ENCODE measurements at places on chromosomes 1 and 21. TPM values are rescaled to one million over a fixed set of nuclear protein-coding genes. Genes with fewer than 3 reads are reported as not detected.

The SEMA6C gene
- total RNA-seq: 1.4 TPM

The SPATA45 gene
- not detected for total RNA-seq

The HRNR gene
- total RNA-seq: not detected

The CELA2A gene
- total RNA-seq: 0.90 TPM

The MAP3K21 gene
- 0.21 TPM for total RNA-seq

The VWA5B1 gene
- total RNA-seq: not detected

The ELF3 gene
- total RNA-seq: 1.1 TPM

The TPTE gene
- total RNA-seq: not detected

The PRDM2 gene
- 45.1 TPM for total RNA-seq

The IL19 gene
- total RNA-seq: not detected

- no peak overlapping the region for H3K27ac ChIP-seq
- H3K27me3 ChIP-seq: no peaks in the 10 kb centered on the region
- no peak for DNase-seq
- H3K36me3 ChIP-seq: no peaks in the 10 kb centered on the region
- H3K4me3 ChIP-seq: no peak overlapping the region
These were observed 18.6 kb upstream of the LRIF1 start for GRCh38 chr1:110982320-110982719.

DNA sequence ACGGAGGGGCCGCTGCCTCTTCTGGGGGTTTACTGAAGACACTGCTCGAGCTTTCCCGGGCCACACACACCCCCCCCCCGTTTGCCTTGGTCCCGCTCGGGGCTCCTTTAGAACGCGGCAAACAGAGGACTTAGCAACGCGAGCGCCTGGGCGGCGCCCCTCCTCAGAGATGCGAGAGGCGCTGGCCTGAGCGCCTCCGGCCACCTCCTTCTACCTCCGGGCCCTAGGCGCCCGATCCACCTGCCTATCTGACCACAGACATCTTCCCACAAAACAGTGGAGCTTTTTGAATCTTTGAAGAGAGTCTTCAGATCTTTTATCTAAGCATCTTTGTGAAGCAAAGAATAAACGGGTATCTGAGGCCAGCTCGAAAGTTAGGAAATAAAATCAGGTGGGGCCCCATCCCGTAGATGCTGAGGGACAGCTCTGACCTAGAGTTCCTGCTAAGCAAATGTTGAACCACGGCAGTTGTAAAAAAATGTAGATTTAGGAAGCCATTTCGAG is 436 bp upstream of the TTLL7 start:
- DNase-seq: no peak
- H3K36me3 ChIP-seq: no peaks in the 10 kb centered on the region
- H3K4me3 ChIP-seq: peak overlapping the region; percentile 69
- no peaks in the 10 kb centered on the region for H3K4me1 ChIP-seq
- no peak overlapping the region for H3K27ac ChIP-seq
- H3K27me3 ChIP-seq: no peaks in the 10 kb centered on the region

DNA sequence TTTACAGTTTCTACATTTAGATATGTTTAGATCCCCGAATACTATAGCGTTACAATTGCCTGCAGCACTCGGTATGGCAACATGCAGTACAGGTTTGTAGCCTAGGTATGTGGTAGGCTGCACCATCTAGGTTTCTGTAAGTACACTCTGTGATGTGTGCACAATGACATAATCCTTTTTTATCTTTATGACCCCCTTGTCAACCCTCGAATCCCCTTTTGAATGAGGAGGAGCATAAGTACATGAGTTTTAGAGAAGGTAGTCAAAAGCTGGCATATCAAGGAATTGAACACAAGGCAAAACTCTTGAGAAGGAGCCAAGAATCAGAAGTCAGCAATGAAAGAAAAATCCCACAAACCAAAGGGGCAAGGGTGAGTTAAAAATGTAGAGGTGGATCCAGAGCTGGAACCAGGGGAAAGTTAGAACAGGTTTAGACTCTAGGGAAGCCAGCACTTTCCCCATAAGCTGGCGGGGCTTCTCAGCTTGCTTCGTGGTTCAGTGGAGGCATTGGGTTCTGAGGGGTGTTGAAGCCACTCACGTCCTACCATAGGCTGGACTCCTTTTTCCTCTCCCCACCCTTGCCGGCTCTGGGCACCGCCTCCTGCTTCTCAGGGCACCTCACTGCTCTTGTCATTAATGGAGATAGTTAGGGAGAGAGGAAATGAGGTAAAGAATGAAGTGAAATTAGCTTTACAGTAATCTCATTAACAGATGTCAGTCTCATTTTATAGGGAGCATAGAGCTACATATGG is 31.3 kb downstream of the OLFML3 start:
- H3K36me3 ChIP-seq: no peaks in the 10 kb centered on the region
- DNase-seq: no peak
- H3K27me3 ChIP-seq: no peaks in the 10 kb centered on the region

GRCh38 chr1:27941671-27942540 is 7.1 kb downstream of the SMPDL3B start:
- no peaks in the 10 kb centered on the region for H3K27me3 ChIP-seq
- no peak overlapping the region for H3K27ac ChIP-seq
- H3K4me1 ChIP-seq: no peaks in the 10 kb centered on the region
- H3K4me3 ChIP-seq: no peak overlapping the region
- no peaks in the 10 kb centered on the region for H3K36me3 ChIP-seq
- DNase-seq: no peak

- no peaks in the 10 kb centered on the region for H3K36me3 ChIP-seq
- no peak overlapping the region for H3K4me3 ChIP-seq
- DNase-seq: no peak
- H3K27me3 ChIP-seq: no peaks in the 10 kb centered on the region
- H3K27ac ChIP-seq: no peak overlapping the region
- H3K4me1 ChIP-seq: no peaks in the 10 kb centered on the region
These were observed 68.0 kb downstream of the MEGF6 start for GRCh38 chr1:3543076-3544039.

- H3K27ac ChIP-seq: peak within 1 kb of the TSS; percentile 85
- peak within 1 kb of the TSS; percentile 87 for H3K4me3 ChIP-seq
- H3K4me1 ChIP-seq: peaks cover 8% of the 10 kb centered on the region
- no peaks in the 10 kb centered on the region for H3K27me3 ChIP-seq
- no peak for DNase-seq
- H3K36me3 ChIP-seq: no peaks in the 10 kb centered on the region
These were observed at the start of gene CTNNBIP1 for GRCh38 chr1:9910076-9910422. TSS of gene CTNNBIP1 (minus strand) at chr1:9910269. CDS start at chr1:9872064, 38,205 bp downstream.

- H3K36me3 ChIP-seq: no peaks in the 10 kb centered on the region
- H3K4me3 ChIP-seq: no peak overlapping the region
- H3K27me3 ChIP-seq: no peaks in the 10 kb centered on the region
- no peak for DNase-seq
These were observed 108.5 kb downstream of the NIBAN1 start for GRCh38 chr1:184865831-184866230.

- no peaks in the 10 kb centered on the region for H3K27me3 ChIP-seq
- DNase-seq: peak; percentile 58
- H3K27ac ChIP-seq: peak overlapping the region; percentile 77
- peaks cover 35% of the 10 kb centered on the region for H3K4me1 ChIP-seq
- peak overlapping the region; percentile 38 for H3K4me3 ChIP-seq
- H3K36me3 ChIP-seq: no peaks in the 10 kb centered on the region
These were observed 30.4 kb downstream of the VAV3 start for GRCh38 chr1:107934578-107934977.

- no peaks in the 10 kb centered on the region for H3K27me3 ChIP-seq
- no peak for DNase-seq
- no peak overlapping the region for H3K4me3 ChIP-seq
- H3K36me3 ChIP-seq: no peaks in the 10 kb centered on the region
These were observed 461.0 kb upstream of the NFIA start for GRCh38 chr1:60621368-60621851.

GRCh38 chr1:178579562-178579961 is 66.7 kb downstream of the TEX35 start:
- peak; percentile 33 for DNase-seq
- peak overlapping the region; percentile 38 for H3K27ac ChIP-seq
- H3K27me3 ChIP-seq: no peaks in the 10 kb centered on the region
- H3K36me3 ChIP-seq: no peaks in the 10 kb centered on the region

- H3K4me1 ChIP-seq: peaks cover 41% of the 10 kb centered on the region
- H3K36me3 ChIP-seq: no peaks in the 10 kb centered on the region
- no peaks in the 10 kb centered on the region for H3K27me3 ChIP-seq
- H3K27ac ChIP-seq: peak overlapping the region; percentile 58
- H3K4me3 ChIP-seq: no peak overlapping the region
These were observed 96.1 kb downstream of the TEX35 start for GRCh38 chr1:178609015-178609414.

DNA sequence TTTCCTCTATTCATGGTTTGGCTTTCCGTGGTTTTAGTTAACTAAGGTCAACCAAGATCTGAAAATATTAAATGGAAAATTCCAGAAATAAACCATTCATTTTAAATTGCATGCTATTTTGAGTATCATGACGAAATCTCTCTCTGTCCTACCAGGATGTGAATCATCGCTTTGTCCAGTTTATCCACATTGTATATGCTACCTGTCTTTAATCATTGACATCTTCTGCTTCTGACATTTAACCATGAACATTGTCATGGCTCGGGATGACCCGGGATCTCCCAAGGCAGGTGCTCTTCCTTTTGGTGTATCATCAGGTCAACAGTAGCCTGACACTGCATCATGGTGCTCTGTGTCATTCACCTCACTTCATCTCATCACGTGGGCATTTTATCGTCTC is 125.5 kb upstream of the HNRNPU start:
- H3K27me3 ChIP-seq: no peaks in the 10 kb centered on the region

DNA sequence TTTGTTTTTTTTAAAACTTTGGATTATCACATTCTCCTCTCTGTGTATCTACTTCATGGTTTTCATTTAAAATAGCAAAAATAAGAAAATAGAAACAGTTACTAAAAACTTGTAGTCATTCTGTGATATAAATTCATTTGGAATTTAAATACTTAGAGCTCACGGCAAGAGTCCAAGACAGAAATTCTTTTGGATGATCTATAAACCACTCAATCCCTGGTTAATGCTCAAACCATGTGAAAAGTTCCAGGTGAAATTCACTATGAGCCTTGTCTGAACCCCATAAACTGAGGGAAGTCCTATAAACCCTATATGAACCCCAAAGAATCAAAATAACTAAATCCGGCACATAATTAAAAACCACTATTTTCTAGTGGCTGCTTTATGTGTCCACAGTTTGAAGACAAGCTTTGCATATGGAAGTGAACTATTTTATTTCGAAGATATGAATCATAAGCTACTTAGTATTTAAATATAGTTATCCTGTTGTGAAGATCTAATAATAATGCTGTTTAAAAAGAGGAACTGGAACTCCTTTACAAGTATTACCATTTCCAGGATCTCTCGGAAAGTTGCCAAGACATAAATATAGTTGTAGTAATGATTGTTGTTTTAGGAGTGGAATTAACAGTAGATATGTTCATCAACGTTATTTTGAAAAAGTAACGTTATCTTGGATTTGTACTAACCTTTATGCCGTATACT is 163.5 kb downstream of the NFIA start:
- no peaks in the 10 kb centered on the region for H3K4me1 ChIP-seq
- DNase-seq: no peak
- no peaks in the 10 kb centered on the region for H3K27me3 ChIP-seq
- no peak overlapping the region for H3K4me3 ChIP-seq
- H3K27ac ChIP-seq: no peak overlapping the region
- H3K36me3 ChIP-seq: no peaks in the 10 kb centered on the region

DNA sequence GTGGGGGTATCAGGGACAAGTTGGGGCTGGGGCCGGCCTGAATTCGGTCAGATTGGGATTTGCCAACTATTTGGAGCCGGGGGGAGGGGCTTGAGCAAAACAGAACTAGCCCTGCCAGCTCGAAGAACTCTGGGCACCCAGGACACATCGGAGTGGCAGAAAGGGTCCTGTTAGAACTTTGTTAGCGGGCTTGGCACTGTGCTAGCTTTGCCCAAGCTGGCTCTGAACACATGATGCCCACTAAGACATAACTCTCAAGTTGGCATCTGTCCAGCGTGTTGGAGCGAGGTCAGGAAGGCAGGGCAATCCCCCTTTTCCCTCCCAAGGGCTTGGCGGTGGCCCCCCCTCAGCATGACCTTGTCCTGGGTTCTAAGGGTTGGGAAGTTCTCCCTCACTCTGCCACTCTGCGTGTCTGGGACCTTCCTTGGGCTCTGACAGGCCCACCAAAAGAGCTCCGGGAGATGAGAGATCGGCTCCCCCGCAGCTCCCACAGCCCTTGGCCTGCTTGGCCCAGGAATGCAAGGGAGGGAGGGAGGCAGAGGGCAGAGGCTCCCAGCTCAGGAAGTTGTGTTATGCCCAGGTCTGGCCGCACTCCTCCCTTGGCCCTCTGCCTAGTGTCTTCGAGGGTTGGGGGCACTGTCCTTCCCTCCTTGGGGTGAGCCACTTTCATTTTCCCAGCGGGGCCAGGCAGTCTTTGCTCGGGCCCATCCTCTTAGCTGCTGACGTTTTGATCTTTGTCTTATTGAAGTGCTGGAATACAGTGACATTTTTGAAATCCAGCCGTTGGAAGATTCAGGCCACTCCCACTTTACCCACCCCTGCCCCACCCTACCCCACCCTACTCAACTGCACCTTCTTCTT is 1.2 kb downstream of the LMNA start:
- H3K36me3 ChIP-seq: no peaks in the 10 kb centered on the region
- peak overlapping the region; percentile 94 for H3K4me3 ChIP-seq
- H3K4me1 ChIP-seq: peaks cover 23% of the 10 kb centered on the region
- H3K27ac ChIP-seq: peak overlapping the region; percentile 53
- DNase-seq: no peak

- H3K4me3 ChIP-seq: no peak overlapping the region
- no peaks in the 10 kb centered on the region for H3K4me1 ChIP-seq
- no peaks in the 10 kb centered on the region for H3K27me3 ChIP-seq
- DNase-seq: no peak
- no peaks in the 10 kb centered on the region for H3K36me3 ChIP-seq
These were observed 15.1 kb upstream of the FOXJ3 start for GRCh38 chr1:42350086-42350485.

DNA sequence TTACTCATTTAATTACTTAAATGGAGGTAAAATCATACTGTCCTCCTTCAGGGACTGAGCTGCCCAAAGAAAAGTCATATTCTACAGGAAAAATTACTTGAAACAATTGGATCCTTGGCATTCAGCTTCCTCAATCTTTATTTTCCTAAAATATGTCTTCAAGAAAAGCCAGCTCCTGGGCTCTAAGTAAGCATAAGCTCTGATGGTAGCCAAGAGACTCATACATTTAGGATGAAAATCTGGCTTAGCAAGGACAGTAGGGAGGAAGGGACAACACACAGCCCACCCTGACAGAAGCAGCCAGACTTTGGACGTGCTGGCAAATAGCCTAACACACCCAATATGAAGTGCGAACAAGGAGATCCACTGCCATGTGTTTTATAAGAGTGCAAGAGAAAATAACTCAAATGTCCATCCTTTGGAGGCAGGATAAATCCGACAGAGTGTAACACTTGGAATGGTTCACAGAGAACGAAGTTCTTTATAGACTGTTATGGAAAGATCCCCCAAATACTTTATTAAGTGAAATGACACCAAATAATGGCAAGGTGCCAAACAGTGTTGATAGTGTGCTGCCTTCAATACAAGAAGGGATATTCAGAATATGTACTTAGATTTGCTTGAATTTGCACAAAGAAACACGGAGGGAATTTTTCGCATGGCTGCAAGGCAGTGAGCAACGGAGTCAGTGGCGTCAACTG is 14.1 kb downstream of the CAPN8 start:
- no peak for DNase-seq
- no peaks in the 10 kb centered on the region for H3K36me3 ChIP-seq
- H3K27ac ChIP-seq: no peak overlapping the region
- peaks cover 3% of the 10 kb centered on the region for H3K27me3 ChIP-seq
